SK-N-SH (cell line): ENCODE measurements at places on chromosomes 7 and 10.

GRCh38 chr7:94396596-94396995, 1.9 kb downstream of the COL1A2 start:
- peaks cover 39% of the 10 kb centered on the region for H3K4me1 ChIP-seq
- H3K4me3 ChIP-seq, result no peak overlapping the region
- no peak for DNase-seq
- H3K36me3 ChIP-seq, result no peaks in the 10 kb centered on the region
- no peak overlapping the region for H3K27ac ChIP-seq
- no peaks in the 10 kb centered on the region for H3K27me3 ChIP-seq

- no peak overlapping the region for H3K27ac ChIP-seq
- no peaks in the 10 kb centered on the region for H3K36me3 ChIP-seq
- H3K4me1 ChIP-seq, result no peaks in the 10 kb centered on the region
- peaks cover 17% of the 10 kb centered on the region; the same call in 1 of the 2 replicates for H3K27me3 ChIP-seq
These were observed 13.0 kb downstream of the NOBOX start for GRCh38 chr7:144390481-144390880.

- H3K4me1 ChIP-seq, result no peaks in the 10 kb centered on the region
- no peaks in the 10 kb centered on the region for H3K27me3 ChIP-seq
- H3K4me3 ChIP-seq, result no peak overlapping the region
- DNase-seq, result no peak
- no peak overlapping the region for H3K27ac ChIP-seq
- H3K36me3 ChIP-seq, result no peaks in the 10 kb centered on the region
These were observed 312.6 kb downstream of the PTPRN2 start for GRCh38 chr7:158274996-158275395.

DNA sequence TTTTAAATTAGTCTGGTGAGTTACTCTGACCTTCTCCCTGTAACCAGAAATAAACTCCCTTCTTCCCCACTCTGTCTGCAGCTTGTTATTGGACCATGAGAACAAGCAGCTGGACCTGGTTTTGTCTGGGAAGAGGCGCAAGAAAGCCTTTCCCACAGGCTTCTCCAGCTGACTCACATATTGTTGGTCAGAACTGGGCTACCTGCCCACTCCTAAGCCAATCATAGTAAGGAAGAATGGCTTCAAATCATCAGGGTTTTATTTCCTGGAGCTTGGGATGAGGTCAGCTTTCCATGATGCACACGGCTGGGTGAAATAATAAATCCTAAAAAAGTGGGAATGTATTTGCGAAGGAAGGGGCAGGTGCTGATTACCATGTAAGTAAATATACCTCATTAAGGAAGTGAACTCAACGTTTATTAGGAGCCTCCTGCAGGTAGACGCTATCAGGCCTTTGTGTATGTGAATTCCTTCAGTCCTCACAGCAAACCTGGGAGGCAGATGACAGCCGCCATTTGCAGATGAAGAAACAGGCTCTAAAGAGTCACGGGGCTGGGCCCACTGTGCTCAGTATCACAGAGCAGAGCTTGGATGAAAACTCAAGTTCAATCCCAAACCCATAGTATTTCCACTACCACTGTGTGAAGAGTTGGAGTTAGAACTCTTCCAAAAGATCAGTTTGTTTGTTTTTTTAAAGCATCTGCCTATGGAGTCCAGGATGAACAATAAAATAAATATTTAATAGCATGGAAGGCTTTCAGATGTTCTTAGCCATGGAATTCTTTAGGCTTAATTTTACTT, 32.8 kb downstream of the IL15RA start:
- no peak overlapping the region for H3K4me3 ChIP-seq
- peaks cover 23% of the 10 kb centered on the region for H3K4me1 ChIP-seq
- H3K27ac ChIP-seq, result no peak overlapping the region
- DNase-seq, result no peak
- H3K36me3 ChIP-seq, result no peaks in the 10 kb centered on the region

- no peaks in the 10 kb centered on the region for H3K36me3 ChIP-seq
- no peaks in the 10 kb centered on the region for H3K27me3 ChIP-seq
- no peaks in the 10 kb centered on the region for H3K4me1 ChIP-seq
- H3K27ac ChIP-seq, result no peak overlapping the region
- H3K4me3 ChIP-seq, result no peak overlapping the region
- no peak for DNase-seq
These were observed 3.9 kb downstream of the LRMDA start for GRCh38 chr10:75435291-75435690.
